ENCODE measurements at places on chromosomes 1 and 21.

DNA sequence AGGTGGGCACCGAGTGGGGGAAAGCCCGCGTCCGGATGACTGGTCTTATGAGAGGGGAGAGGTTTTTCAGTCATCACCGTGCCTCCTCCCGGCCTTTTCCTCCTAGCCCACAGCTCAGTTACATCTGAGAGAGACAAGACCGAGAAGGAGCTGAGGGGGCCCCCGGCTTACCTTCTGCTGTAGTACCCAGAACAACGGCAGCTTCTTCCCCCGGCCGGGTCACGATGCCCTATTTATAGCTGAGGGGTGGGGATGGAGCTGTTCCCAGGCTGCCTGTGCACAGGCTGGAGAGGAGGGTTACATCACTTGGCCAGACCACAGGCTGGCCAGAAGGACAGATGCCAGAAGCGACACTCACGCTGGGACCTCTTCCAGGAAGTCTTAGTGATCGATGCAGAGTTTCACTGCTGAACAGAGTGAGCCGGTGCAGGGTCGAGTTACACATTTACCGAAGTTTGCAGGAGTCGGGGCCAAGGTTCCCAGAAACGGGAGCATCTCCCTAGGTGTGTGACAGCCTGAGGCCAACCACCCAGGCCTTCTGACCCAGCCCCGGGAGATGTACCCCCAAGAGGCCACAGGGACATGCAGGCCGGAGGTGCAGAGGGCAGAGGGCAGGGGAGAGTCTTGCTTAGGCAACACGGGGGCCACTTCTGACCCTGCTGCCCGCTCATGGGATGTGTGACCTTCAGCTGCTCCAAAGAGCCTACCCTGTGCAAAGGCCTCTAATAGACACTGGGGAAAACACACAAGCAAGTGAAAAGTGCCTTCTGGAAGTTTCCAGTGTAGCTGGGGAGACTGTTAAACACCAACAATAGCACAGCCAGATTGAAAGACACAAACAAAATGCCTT lies at the start of gene AGT:
TSS of gene AGT (minus strand) at position 208 of the 850 bp plus-strand sequence. CDS start 3,299 bp downstream, outside the sequence.
- DNase-seq, result no peak

GRCh38 chr1:56459260-56459659 lies 120.1 kb downstream of the PLPP3 start:
- DNase-seq, result no peak

DNA sequence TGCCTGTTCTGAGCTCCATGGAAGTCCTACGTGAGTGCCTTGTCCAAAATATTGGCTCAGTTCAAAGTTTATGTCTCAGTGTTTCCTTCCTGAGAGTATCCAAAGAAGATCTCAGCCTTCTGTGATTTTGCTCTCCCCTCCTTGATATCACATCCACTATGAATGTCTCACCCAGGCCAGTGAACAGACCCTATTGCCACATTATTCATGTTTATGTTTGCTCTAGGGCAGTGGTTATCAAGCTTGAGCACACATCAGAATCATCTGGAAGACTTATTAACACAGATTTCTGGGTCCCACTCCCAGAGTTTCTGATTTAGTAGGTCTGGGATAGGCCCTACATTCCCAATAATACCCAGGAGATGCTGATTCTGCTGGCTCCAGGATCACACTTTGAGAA lies 145.0 kb upstream of the FGGY start:
- DNase-seq, result no peak

DNA sequence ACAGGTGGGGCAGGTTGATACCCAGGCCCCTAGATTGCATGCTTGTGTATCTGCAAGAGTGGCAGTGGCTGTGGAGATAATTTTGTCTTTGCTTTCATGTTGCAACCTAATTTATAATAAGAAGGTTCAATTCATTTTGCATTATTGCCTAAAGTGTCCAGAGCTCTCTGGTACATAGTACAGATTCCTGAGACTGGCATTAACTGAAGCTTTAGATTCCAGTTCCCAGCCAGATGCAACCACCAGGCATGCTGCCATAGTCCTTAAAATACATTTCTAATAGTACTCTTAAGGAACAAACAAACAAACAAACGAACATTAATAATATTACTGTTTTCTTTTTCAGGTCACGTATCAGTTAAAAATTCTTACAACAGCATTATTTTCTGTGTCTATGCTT lies 36.9 kb downstream of the SLC35A3 start:
- DNase-seq, result no peak

- no peak for DNase-seq
Observed at GRCh38 chr1:9737671-9738070, 86.1 kb downstream of the CLSTN1 start.

- no peak for DNase-seq
Observed at GRCh38 chr21:43733529-43734071, 14.7 kb downstream of the PDXK start.

- peak; percentile 16 for DNase-seq
Observed at GRCh38 chr1:239232921-239233320, 153.4 kb upstream of the CHRM3 start.

DNA sequence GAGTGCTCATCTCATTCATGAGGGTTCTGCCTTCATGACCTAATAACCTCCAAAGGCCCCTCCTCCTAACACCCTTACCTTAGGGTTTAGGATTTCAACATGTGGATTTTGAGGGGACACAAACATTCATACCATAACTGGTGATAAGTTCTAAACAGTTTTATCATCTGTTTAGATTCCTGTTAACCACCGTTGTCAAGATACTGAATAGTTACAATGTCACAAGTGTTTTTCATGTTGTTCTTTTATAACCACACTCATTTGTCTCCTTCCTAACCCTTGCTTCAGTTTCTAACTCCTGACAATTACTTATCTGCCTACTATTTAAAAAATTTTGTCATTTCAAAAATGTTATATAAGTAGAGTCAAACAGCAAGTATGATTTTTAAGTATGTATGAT lies 86.0 kb downstream of the NCAM2 start:
- DNase-seq, result peak; percentile 33

DNA sequence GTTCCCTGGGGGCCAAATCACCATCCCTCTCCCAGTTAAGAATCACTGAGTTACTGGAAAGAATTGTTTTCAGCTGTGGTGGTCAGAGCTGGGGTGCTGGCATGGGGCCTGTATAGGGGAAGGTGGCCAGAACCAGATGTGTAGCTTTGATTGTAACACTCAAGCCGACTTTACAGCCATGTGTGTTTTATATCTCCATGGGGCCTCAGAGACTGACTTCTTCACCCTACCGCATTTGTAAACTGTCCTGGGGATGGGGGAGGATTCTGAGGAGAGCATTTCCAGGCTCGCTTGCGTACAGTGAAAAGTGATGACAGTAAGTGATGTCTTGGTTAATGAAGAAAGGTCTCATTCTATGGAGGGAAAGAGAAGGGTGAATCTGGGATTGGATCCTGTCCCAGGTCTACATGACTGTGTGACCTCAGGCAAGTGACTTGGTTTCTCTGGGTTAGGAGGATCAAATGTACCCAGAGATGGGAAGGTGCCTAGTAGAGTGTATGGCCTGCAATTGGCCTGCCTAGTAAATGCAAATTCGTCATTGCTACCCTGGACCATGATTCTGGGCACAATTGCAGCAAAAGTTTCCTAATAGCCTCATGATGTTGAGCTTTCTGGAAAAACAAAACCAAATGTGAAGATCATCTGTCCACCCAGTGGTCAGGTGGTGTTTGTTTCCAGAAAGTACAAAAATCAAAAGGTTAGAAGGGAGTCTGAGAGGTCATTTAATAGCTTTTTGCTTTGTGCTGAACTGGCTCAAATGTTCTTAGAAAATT lies 49.7 kb upstream of the RCC2 start:
- DNase-seq, result no peak

DNA sequence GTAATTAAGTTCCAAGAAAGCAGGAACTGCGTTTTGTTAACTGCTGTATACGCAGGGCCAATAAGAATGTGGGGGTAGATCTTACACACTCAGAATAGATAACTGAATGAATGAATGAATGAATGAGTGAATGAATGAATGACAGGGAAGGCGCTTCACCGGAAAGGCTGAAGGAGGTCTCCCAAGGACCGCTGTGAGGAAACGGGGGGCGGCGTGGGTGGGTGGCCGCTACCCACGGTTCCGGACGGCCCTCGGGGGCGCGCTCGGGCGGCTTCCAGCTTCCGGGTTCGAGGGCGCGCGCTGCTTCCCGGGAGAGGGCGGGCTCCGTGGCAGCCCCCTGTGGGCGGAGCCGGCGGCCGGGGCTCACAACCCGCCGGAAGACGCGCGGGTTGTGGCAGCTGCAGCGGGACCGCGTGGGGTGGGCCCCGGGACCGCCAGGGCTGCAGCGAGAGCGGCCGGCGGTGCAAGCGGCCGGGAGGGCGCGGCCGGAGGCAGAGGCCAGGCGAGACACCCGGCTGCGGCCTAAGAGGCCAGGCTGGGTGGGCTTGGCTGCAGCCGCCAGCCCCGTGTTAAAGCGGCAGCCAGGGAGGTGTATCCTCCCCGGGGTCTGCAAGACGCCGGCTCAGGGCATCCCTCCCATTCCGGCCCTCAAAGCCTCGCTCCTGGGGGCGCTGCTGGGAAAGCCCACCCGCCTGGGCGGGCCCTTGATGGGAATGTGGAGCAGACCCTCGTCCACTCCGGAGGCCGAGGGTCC lies at the start of gene ZFP69:
TSS of gene ZFP69 (plus strand) at position 367 of the 754 bp plus-strand sequence. CDS start 2,072 bp downstream, outside the sequence.
- peak; percentile 21 for DNase-seq

GRCh38 chr21:41610042-41610839 lies 102.3 kb upstream of the TMPRSS2 start:
- peak; percentile 79 for DNase-seq

DNA sequence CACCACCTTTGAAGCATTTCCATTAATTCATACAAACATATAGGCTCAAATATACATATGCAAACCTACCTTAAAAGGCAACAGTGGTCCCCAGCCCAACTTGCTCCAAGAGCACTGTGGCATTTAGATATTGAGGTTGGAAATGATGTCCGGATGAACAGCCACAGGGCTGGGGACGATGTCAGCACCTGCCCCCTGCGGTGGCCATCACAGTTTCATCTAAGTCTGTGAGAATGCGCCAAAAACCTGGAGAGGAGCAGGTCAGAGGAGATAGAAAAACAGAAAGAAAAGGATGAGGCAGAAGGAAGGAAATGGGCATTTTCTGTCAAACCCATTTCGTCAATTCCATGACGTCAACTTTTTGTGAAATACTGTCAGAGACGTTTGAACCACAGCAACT lies 67.4 kb downstream of the TIAM1 start:
- no peak for DNase-seq

DNA sequence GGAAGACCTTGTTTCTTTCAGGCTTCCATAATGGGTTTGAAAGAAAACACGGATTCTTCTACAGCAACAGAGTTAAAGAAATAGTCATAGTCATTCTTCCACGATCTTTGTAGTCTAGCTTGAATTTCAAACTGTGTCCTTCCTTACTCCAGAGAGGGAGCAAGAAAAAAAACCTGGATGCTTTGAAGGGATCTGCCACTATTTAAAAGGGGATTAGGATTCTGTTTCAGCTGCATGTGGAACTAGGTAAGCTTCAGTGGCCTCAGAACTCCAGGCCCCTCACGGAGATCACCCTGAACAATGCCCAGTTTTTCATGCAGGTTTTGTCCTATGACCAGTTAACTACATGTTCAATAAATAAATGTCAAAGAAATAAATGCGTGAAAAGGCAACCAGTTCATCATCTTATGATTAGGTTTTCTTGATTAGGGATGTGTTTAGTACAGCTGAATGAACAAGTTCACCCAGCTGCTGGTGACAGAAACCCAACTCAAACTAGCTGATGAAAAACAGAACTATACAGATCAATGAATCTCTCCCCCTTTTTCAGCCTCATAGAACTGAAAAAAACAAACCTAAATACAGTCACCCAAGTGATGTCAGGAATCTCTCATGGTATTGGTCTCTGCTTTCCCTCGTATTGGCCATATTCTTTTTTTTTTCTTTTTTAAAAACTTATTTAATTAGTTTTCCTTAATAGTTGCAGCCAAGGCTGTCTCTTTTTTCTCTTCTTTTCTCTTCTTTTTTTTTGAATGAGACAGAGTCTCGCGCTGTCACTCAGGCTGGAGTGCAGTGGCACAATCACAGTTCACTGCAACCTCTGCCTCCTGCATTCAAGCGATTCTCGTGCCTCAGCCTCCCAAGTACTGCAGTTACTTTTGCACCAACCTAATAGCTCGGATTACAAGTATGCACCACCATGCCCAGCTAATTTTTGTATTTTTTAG lies 14.6 kb upstream of the MPZL1 start:
- DNase-seq, result no peak

DNA sequence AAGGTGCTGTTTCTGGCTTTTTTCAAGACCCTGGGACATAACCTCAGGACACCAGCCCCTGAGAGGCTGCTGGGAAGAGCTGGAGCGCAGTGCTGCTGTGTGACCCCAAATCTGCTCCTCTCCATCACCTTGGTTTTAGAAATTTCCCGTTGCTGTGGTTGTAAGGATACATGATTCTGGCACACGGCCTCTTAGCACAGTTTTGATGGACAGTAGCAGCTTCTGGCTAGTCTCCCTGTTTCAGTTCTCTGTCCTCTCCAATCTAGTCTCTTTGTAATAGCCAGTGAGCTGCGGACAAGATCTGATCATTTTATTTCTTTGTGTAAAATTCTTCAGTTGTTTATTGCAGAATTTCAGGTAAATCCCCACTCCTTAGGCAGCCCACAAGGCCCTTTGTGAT lies 3.1 kb downstream of the CLIC6 start:
- no peak for DNase-seq

DNA sequence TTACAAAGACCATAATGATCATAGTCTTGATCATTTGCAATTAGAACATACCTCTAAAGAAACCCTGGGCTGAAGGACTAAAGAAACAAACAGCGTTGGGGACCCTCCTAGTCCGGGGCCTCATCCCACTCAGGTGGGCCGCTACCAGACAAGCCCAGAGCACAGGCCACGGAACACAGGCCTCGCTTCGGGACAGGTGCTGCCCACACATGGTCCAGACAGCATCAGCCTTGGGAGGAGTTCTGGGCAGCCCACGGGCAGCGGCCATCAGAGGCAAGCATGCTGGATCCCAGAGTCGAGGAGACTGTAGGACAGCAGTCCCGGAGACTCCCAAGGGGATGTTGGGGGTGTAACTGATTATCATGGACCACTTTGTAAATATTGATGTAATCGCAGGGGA lies 4.9 kb downstream of the C2CD2 start:
- no peak for DNase-seq

GRCh38 chr1:99004861-99005442 lies at the start of gene PLPPR5:
Gene PLPPR5, minus strand, starts transcription at chr1:99004861. Its CDS starts 190 bp downstream, at chr1:99004671.
- no peak for DNase-seq

- no peak for DNase-seq
Observed at GRCh38 chr1:45037456-45037855, 25.4 kb downstream of the UROD start.

DNA sequence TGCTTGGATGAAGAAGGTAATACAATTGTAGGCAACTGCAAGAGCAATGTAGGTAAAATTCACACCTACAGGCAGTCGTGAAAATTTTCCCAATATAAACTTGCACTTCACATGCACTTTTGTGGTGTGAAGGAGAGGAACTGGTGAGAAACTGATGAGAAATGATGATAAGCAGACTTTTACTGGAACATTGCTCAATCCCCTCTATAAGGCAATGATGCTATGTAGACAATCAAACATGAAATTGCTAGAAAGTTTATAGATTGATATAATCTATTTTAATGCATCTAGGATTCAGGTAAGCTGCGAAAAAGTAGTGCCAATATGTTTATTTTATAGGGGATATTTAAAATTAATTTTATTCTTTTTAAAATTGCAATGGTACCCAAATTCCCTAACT lies 802.2 kb downstream of the KCNT2 start:
- DNase-seq, result peak; percentile 21

- DNase-seq, result no peak
Observed at GRCh38 chr21:38170704-38171682, 85.8 kb upstream of the KCNJ15 start.

All from trophoblast cell (in vitro differentiated cells and primary cell).